LoVo (cell line): ENCODE measurements at places on chromosomes 16 and 17.

GRCh38 chr16:31268033-31268365 lies 8.2 kb downstream of the ITGAM start:
- no peak for DNase-seq

DNA sequence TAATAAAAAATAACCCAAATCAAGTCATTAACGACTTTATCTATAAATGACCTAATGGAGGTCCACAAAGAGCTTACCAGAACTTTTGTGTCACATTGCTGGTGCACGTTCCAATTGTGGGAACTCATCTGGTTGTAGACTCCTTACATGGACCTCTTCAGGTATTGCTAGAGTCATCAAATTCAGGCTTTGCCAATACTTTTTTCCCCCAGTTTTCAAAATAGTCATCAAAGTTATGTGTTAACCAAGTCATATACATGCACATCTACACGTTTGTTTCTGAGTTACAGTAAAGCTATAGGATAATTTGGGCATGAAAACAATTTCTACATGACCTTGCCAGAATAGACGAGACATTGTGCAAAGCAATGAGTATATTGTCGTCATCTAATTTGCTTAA lies 76.2 kb upstream of the ADAMTS18 start:
- DNase-seq, result no peak

DNA sequence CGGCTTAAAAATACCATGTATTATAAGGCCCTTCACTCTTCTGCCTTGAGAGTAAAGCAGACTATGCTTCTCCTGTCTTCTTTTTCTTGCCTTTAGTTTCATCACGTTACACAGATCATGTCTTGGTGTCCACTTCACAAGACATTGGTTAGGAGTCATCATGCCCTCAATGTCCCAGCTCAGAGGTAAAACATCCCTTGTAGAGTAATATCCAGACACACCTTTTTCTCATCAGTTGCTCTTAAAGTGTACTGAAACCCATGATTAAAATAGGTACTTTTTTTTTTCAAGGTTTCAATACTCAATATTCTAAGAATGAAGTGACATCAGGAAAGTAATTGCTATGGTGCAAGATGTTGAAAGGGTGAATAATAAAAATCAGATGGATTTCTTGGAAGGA lies 267.8 kb downstream of the PMP22 start:
- no peak for DNase-seq

GRCh38 chr17:58818654-58819053 lies 63.0 kb downstream of the PPM1E start:
- no peak for DNase-seq

- DNase-seq, result no peak
Measured at GRCh38 chr17:77245162-77245926, 104.6 kb downstream of the SEC14L1 start.

GRCh38 chr17:7929158-7930023 lies at the start of gene KCNAB3:
TSS of gene KCNAB3 (minus strand) at chr17:7929856. CDS start at chr17:7929435, 421 bp downstream.
- no peak for DNase-seq
